NT2/D1 (cell line): ENCODE measurements at places on chromosomes 6 and 20.

DNA sequence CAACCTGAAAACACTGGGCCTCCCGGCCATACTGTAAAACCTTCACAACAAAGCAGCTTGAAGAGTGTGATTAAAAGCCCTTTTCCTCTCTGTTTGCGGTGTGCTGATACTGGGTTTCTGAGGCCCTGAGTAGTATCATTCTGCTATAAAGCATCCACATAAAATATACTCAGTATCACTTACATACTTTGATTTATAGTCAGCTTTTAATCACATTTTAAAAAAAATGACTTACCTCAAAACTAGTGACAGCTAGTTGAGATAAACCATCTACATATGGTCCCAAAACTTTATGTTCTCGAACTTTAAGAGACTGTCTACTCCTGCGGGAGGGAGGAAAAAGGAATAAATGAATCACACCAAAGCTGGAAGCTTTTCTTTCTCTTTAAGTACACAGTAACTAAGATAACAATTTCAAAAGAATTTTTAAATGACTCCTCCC, 135.7 kb downstream of the KIF13A start:
- no peak for DNase-seq

GRCh38 chr20:38870733-38871559, 55.3 kb upstream of the FAM83D start:
- no peak for DNase-seq

DNA sequence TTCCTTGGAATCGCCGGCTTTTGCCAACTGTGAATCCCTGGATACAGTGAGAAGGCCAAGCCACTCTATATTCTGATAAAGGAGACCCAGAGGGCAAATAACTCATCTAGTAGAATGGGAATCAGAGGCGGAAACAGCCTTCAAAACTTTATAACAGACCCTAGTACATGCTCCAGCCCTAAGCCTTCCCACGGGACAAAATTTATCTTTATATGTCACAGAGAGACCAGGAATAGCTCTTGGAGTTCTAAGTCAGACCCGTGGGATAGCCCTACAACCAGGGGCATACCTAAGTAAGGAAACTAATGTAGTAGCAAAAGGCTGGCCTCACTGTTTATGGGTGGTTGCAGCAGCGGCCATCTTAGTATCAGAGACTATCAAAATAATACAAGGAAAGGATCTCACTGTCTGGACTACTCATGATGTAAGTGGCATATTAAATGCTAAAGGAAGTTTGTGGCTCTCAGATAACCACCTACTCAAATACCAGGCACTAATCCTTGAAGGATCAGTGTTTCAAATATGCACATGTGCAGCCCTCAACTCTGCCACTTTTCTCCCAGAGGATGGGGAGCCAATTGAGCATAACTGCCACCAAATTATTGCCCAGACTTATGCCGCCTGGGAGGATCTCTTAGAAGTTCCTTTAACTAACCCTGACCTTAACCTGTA, 29.5 kb downstream of the CEP85L start:
- DNase-seq = no peak

GRCh38 chr20:35048739-35049138, 43.9 kb downstream of the TRPC4AP start:
- no peak for DNase-seq

DNA sequence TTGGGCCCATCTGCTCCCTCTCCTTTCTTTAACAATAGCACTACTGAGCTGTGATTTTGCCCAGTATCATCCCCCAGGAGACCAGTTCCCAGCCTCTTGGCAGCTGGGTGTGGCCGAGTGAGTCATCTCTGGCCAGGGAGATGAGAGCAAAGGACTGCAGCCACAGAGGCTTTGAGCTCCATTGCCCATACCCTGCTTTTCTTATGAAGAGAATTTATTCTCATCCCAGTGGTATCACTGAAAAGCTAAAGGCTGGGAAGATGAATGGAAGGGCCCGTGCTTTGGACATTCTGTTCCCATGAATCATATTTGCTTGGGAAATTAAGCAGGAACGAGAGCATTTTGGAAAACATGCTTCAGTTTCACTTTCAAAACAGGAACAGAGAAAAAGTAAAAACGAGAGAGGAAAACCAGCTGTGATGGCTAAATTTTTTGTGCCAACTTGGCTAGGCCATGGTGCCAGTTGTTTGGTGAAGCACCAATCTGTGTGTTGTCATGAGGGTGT, 14.9 kb downstream of the CST3 start:
- DNase-seq = no peak

- DNase-seq = no peak
Observed at GRCh38 chr6:42313941-42314570, 96.4 kb upstream of the MRPS10 start.

- no peak for DNase-seq
Observed at GRCh38 chr20:37328149-37328945, 17.6 kb upstream of the SRC start.

DNA sequence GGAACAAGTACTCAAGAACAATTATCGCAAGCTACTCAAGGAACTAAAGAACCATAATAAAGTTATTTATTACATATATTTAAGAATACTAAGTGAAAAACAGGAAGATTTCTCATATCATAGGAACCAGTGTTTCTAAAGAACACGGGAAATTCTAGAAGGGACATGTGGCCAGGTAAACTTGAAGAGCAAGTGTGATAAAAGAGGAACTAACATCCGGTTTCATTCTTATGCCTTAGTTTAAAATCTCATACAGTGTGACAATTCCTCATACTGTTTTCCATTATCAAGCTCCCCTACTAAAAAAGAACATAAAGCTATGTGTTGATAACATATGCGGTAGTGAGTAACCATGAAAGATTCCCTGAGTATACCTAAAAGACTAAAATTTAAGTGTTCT, 163.5 kb upstream of the SHLD1 start:
- no peak for DNase-seq

DNA sequence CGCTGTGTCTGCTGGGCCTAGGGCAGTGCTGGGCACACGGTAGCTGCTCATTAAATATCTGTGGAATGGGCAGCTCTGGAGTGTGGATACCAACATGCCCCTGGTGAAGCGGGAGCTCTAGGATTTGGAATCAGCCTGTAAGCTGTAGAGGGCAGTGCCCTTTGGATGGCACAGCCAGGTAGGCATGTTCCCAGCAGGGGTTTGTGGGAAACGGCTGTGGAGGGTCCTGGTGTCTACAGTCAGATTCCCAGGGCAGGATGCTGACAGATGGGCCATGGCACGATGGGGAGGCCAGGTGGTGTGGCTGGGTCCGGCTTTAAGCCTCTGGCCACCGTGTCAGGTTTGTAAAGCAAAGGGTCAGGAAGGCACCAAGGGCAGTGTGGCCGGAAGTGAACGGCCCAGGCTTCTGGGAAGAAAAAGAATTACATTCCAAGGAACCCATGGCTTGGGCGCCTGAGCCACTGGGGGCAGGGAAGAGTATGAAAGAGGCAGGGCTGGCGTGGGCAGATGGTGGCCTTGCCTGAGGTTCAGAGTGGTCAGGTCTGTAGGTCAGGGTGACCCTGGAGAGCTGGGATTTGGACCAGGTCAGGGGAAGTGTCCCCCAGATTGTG, 44.8 kb downstream of the UBE2V1 start:
- DNase-seq = no peak

DNA sequence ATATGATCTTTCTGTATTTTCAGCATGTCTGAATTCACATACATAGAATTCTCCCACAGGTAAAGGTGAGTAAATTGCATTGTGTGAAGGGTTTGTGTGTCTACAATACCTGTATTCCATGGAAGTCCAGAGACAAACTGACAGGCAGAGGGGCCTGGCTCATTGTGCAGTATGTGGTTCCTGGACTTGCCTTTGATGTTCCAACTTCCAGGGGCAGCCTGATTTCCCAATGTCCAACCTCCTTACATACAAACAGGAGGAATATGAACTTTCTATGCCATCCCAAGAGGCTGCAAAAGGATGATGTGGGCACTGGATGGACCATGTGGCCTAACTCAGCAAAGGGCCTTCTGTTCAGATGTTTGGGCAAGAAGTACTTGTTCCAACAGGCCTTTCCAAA, 58.5 kb downstream of the LYRM4 start:
- DNase-seq = no peak

GRCh38 chr6:166738386-166739116, 111.5 kb upstream of the RPS6KA2 start:
- DNase-seq = no peak

DNA sequence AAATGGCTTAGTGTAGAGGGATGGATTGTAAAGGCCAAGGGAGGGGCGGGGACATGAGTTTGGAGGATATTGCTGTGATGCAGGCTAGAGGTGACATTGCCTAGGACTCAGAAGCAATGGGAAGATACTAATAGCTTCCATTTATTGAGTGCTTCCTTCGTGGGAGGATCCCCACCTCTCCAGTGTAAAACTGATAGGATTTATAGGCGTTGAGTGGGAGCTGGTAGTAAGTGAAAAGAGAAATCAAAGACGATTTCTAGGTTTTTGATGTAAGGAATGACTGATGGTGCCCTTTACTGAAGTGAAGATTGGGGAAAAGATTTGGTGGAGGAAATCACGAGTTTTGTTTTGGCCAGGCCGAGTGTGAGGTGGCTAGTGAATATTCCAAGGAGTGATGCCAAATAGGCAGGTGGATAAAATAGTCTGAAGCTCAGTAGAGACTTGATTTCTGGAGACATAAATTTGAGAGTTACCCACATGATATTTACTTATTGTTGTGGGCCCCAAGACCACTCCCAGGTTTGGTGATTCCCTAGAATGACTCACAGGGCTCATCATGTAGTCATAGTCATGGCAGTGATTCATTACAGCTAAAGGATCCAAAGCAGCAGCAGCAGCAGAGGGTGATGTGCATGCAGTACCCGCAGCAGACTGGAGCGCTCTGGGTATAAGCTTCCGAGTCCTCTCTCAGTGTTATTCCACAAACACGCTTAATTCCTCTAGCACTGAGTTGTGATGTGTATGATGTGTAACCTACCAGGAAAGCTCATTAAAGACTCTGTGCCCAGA, 10.2 kb downstream of the RPRD1B start:
- no peak for DNase-seq

DNA sequence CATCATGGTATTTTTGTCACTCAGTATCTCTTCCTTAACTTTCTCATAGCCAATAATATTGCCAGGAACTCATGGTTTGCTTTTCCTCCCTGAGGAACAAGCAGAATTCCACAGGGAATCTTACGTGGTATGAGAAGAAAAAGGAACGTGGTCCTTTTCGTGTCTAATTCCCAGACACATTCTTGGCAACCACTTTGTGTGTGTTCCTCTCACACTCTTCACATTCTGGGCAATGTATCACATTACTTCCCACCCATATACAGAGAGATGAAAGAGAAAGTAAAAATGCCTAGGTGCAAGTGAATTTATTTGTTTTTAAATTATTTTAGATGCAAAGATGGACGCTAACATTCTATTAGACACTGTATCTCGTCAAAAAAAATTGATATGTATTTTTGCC, 102.7 kb downstream of the PTPRK start:
- DNase-seq = no peak

- no peak for DNase-seq
Observed at GRCh38 chr20:38880952-38881735, 45.1 kb upstream of the FAM83D start.

DNA sequence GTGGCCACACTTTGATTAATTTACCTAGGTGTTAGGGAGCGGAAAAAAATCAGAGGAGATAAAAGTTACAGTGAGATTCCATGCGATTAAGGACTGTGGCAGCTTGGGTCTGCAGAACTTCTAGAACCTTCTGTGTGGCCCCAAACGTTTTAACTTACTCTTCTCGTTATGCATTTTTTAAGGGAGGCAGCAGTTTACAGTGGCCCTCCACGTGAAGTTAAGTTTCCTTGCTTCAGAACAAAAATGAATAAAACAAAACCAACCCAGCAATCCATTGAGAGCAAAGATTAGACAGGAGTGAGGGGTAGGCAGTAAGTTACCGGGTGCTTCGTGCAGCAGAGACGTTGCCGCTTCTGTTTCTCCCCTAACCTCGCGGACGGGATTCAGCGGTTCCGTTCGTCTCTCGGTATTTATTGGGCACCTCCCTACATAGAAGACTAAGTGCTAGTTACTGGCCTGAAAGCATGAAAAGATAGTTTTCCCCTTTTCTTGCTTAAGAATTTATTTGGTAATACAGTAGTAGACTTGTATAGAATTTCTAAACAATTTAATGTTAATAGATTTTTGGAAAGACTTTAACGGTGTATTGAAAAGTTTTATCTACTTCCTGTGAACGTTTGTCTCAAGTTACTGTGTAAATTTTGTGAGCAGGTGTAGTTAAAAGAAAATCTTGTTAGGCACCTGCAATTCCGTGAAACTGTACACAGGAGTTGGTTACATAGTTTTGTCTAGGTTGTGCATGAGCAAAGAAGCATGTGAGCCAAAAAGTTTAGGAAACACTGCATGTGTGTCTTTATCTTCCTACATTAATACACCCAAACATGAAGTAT, 1.1 kb downstream of the BAG2 start:
- DNase-seq = no peak

- no peak for DNase-seq
Observed at GRCh38 chr6:149823013-149823412, 41.1 kb downstream of the LRP11 start.

- no peak for DNase-seq
Observed at GRCh38 chr20:23145281-23145700, 59.2 kb upstream of the CD93 start.

- no peak for DNase-seq
Observed at GRCh38 chr20:32333181-32333987, 24.7 kb upstream of the ASXL1 start.

DNA sequence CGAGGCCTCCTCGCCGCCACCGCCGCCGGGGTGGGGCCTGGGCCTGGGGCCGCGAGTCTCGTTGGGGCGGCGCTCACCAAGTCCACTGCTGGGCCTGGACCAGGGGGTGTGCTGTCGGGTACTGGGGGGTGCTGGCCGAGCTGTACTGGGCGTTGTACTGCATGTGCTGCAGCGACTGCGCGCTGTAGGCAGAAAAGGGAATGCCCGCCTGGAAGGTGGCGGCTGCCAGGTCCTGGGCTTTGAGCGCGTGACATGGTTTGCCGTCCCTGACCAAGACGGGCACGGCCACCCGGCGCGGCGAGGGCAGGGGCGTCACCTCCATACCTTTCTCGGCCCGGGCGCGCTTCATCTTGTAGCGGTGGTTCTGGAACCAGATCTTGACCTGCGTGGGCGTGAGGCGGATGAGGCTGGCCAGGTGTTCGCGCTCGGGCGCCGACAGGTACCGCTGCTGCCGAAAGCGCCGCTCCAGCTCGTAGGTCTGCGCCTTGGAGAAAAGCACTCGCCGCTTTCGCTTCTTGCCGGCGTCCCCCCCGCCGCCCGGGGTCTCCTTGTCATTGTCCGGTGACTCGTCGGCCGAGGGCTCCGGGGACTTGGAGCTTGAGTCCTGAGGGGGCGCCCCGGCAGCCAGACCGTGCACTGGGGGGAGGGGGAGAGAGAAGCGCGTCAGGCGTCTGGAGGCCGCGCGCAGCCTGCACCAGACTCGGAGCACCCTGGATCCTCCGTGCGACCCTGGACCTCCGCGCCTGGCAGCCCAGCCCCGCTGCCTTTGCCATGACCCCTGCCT, 1.8 kb downstream of the NKX2-2 start:
- DNase-seq = no peak

- no peak for DNase-seq
Observed at GRCh38 chr6:163533443-163533842, 118.9 kb downstream of the QKI start.
